CD4-positive, alpha-beta T cell (primary cell): ENCODE measurements at places on chromosomes 4 and X.

GRCh38 chr4:37447886-37448285, 203.3 kb downstream of the NWD2 start:
- no peak for DNase-seq
- peaks cover 2% of the 10 kb centered on the region for H3K4me1 ChIP-seq
- H3K27ac ChIP-seq: no peak overlapping the region
- no peaks in the 10 kb centered on the region for H3K36me3 ChIP-seq
- H3K4me3 ChIP-seq: no peak overlapping the region

DNA sequence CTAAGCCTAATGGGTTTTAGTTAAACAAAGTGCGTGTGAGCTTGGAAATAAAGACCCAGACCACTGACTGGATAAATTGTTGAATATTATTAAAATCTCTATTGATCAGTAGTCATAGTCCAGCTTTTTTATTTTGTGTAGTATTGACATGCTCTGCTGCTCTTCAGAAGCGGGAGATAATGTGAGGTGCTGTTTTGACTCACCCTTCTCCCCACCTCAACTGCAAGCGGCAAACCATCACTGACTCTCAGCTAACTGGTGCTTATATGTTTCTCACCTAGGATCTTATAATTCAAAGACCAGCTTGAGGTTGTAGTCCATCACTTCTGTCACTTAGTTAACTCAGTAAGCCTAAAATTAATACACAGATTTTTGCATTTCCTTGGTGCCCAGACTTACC, 72.2 kb downstream of the COMMD8 start:
- no peaks in the 10 kb centered on the region for H3K4me1 ChIP-seq
- no peaks in the 10 kb centered on the region for H3K36me3 ChIP-seq
- DNase-seq: no peak

DNA sequence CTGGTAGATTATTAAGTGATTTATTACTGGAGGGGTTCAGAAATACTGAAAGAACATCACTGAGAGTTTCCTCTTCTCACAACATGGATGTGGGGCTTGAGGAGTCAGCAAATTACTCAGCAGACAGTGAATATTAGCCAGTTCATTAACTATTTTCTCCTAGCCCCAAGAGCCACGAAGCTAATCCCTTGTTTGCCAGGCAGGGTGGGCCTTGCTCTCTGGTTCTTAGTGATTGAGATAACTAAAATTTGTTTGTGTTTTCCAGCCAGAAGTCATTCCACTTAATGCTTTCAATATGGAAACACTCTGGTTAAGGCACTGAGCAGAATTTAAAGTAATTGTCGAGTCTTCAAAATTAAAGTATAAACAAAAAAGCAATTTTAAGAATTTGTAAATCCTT, 40.1 kb upstream of the PASD1 start:
- no peaks in the 10 kb centered on the region for H3K4me1 ChIP-seq
- no peaks in the 10 kb centered on the region for H3K36me3 ChIP-seq
- DNase-seq: no peak
- H3K4me3 ChIP-seq: no peak overlapping the region
- H3K27me3 ChIP-seq: no peaks in the 10 kb centered on the region

DNA sequence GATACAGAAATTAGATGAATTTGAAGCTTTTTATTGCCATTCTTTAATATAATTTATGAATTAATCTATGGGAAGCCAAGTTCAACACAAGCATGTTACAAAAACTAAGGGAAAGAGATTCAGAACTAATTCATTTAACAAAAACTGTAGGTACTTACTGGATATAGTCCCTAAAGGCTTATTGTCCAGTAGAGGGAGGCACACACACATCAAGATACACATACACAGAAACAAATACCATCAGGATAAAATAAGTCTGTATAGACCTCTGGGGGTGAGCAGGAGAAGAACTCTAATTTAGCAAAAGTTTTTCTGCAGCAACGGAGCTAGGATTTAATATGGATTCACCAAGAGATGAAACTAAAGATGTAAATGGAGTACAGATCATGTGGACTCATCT, 83.0 kb upstream of the IL13RA1 start:
- H3K36me3 ChIP-seq: peaks cover 64% of the 10 kb centered on the region
- no peak overlapping the region for H3K4me3 ChIP-seq
- no peak overlapping the region for H3K27ac ChIP-seq

DNA sequence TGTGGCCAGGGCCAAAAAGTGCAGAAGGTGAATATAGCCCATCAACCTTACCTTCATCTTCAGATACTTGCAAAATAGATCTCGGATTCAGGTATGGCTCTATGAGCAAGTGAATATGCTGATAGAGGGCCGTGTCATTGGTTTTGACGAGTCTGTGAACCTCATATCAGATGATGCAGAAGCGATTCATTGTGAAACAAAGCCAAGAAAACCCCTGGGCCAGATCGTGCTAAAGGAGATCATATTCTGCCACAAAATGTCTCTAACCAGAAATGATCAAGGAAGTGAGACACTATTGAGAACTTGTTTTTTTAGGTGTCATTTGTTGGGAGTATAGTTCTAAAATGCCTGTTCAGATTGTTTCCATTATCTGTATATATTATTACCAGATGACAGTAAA, 48.3 kb downstream of the PDK3 start:
- H3K27me3 ChIP-seq: no peaks in the 10 kb centered on the region
- no peak for DNase-seq
- H3K36me3 ChIP-seq: peaks cover 27% of the 10 kb centered on the region
- no peak overlapping the region for H3K4me3 ChIP-seq
- H3K27ac ChIP-seq: no peak overlapping the region
- H3K4me1 ChIP-seq: no peaks in the 10 kb centered on the region

DNA sequence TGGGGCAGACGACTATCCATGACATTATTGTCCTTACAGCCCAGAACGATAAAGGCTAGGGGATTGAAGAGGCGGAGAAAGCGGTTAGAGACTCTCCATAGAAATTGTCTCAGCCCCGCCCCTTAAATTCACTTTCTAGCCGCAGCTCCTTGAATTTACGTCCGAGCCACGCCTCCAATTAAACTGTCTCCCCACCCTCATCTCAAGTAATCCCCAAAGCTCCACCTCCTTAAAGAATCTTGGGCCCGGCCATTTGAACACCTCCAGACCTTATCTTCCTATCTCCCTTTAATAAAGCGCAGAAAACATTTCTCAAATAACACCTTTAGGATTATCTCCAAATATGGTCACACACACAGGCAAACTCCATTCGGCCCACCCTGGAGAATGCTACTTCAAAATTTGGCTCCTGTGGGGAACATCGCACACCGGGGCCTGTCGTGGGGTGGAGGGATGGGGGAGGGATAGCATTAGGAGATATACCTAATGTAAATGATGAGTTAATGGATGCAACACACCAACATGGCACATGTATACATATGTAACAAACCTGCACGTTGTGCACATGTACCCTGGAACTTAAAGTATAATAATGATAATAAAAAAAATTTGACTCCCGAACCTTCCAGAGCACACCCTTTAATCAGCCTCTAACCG, 7.2 kb upstream of the MAGIX start:
- H3K27me3 ChIP-seq: no peaks in the 10 kb centered on the region
- no peaks in the 10 kb centered on the region for H3K36me3 ChIP-seq
- peak overlapping the region; percentile 61 for H3K4me3 ChIP-seq

DNA sequence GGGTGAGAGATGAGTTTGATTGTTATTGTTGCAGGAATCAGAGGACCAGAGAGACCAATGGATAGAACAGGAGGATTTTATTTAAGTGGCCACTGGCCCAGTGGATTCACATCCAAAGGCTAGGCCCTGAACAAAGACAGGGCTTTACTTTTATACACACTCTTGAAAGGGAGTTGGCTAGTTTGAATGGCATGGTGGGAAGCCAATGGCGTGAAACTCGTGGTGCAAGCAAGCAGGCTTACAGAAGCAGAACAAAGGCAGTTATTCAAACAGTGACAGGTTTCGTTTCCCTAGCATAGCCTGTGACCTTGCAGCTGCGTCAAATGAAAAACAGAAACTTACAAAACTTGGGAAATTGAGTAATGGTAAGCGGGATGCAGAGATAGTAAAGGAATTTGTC, 110.2 kb upstream of the PRDX4 start:
- H3K27ac ChIP-seq: no peak overlapping the region
- H3K4me3 ChIP-seq: no peak overlapping the region
- peaks cover 2% of the 10 kb centered on the region for H3K27me3 ChIP-seq
- H3K36me3 ChIP-seq: no peaks in the 10 kb centered on the region
- no peaks in the 10 kb centered on the region for H3K4me1 ChIP-seq

GRCh38 chr4:48565362-48566033, 75.4 kb downstream of the ZAR1 start:
- no peaks in the 10 kb centered on the region for H3K27me3 ChIP-seq
- no peak overlapping the region for H3K4me3 ChIP-seq
- H3K4me1 ChIP-seq: no peaks in the 10 kb centered on the region
- DNase-seq: no peak

DNA sequence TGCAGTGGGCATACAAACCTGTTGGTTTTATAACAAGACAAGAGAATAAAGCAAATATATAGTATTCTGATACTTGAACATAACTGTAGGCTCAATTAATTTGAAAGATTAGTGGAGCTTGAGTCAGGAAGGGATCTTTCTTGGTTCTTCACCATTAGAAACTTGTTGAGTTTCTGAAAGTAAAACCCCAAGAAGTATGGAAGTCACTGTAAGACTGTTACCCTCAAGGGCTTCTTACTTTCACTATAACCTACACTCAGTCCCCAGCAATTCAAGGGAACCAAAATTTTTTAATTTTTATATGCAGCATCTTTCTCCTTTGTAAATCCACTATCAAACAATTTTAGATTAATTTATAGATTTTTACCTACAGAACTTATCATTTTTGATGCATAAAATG, 2019.2 kb upstream of the ADGRL3 start:
- H3K4me1 ChIP-seq: no peaks in the 10 kb centered on the region
- DNase-seq: no peak
- H3K27ac ChIP-seq: no peak overlapping the region
- no peaks in the 10 kb centered on the region for H3K36me3 ChIP-seq

GRCh38 chrX:67893931-67894330, 350.1 kb downstream of the AR start:
- no peaks in the 10 kb centered on the region for H3K27me3 ChIP-seq
- no peak overlapping the region for H3K4me3 ChIP-seq
- no peaks in the 10 kb centered on the region for H3K4me1 ChIP-seq
- H3K36me3 ChIP-seq: no peaks in the 10 kb centered on the region

DNA sequence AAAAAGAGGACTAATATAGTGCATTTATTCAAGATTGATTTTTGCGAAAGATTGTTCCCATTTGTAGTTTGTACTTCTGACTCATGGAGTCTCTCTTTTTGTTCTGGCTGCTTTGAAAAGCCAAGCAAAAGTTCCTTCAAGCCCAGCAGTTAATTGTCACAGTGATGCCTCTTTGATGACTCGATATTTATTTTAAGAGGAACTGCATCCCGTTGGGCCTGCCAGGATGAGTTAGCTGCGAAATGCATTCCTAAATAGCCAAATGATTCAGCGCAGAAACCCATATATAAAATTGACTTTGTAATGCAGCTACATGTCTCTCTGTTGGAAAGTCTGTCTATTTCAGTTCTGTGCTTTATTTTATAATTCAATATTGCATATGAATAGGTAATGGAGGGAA, 295.1 kb downstream of the GBA3 start:
- H3K4me3 ChIP-seq: no peak overlapping the region
- H3K27ac ChIP-seq: no peak overlapping the region
- no peak for DNase-seq

DNA sequence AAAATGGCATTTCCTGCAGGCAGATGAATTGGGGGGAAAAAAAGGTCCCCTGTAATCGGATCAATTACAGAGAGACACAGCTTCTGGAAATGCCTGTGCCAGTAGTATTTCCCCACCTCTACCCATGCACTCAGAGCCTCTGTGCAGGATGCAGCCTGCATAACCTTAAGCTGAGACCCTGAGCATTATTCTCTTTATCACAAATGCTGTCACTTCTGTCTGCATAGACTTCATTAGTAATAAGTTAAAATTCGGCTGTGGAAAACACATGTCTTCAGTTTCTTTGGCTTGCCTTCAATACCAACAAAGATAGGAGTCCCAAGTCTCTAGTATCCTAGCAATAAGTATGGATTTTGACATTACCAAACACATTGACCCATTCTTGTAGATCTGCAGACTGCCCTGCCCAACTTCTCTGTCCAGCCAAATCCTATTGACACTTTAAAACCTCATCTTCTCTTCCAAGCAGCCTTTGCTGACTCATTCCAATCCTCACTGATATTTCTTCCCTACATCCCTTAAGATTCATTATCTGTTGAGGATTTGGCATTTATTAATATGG, 70.8 kb downstream of the LUZP4 start:
- no peak for DNase-seq
- no peak overlapping the region for H3K27ac ChIP-seq
- H3K36me3 ChIP-seq: no peaks in the 10 kb centered on the region
